A549 treated with Mapracorat at 1 μM for 4 hours (cell line): ENCODE measurements at places on chromosomes 4 and X. TPM values are rescaled to one million over a fixed set of nuclear protein-coding genes. Genes with fewer than 3 reads are reported as not detected.

Gene EMD
- 137 to 168 TPM (median 157 TPM) in 5 replicates for total RNA-seq

Gene GABRE
- total RNA-seq: 14.5 to 24.5 TPM (median 18.1 TPM) in 5 replicates

Gene TRAPPC11
- total RNA-seq: 8.6 to 10.9 TPM (median 9.9 TPM) in 5 replicates

Gene IL21
- not detected in 5 replicates for total RNA-seq

Gene CHST7
- total RNA-seq: 22.0 to 42.6 TPM (median 36.9 TPM) in 5 replicates

Gene NAAA
- total RNA-seq: 20.7 to 24.3 TPM (median 22.5 TPM) in 5 replicates

Gene ARAP2
- 0.26 to 1.0 TPM (median 0.43 TPM) in 5 replicates for total RNA-seq

Gene HTT
- 11.4 to 12.6 TPM (median 12.5 TPM) in 5 replicates for total RNA-seq

Gene TEX11
- total RNA-seq: not detected in 5 replicates

Gene ADGRL3
- 0.02 to 0.10 TPM (median 0.03 TPM) in 5 replicates for total RNA-seq

Gene PLXNB3
- 2.1 to 4.7 TPM (median 3.3 TPM) in 5 replicates for total RNA-seq

Gene GUCY1B1
- total RNA-seq: 0.07 to 0.36 TPM (median 0.21 TPM) in 5 replicates

Gene CPLX1
- 0.28 to 0.79 TPM (median 0.64 TPM) in 5 replicates for total RNA-seq

Gene TIGD4
- total RNA-seq: 0.15 to 0.23 TPM (median 0.20 TPM) in 4 of 5 replicates, not detected in the other

Gene TSPAN6
- total RNA-seq: 36.9 to 43.3 TPM (median 38.8 TPM) in 5 replicates

Gene ZBED1
- total RNA-seq: 28.9 to 35.8 TPM (median 33.5 TPM) in 5 replicates

Gene SPATA4
- 0.12 to 0.31 TPM (median 0.27 TPM) in 5 replicates for total RNA-seq

Gene FAM184B
- total RNA-seq: 0.02 to 0.08 TPM (median 0.05 TPM) in 4 of 5 replicates, not detected in the other

Gene TASL
- total RNA-seq: not detected in 5 replicates

Gene NAA10
- 201 to 244 TPM (median 219 TPM) in 5 replicates for total RNA-seq

Gene ADRA2C
- 6.1 to 12.2 TPM (median 11.8 TPM) in 5 replicates for total RNA-seq

Gene ANK2
- total RNA-seq: 0.69 to 1.3 TPM (median 0.93 TPM) in 5 replicates

Gene APELA
- total RNA-seq: not detected in 5 replicates

Gene SYNPO2
- total RNA-seq: 0.72 to 1.0 TPM (median 0.92 TPM) in 5 replicates

Gene PASD1
- not detected in 5 replicates for total RNA-seq

Gene CFAP299
- not detected in 5 replicates for total RNA-seq

Gene ATRX
- 14.4 to 20.9 TPM (median 18.5 TPM) in 5 replicates for total RNA-seq

Gene FRMD7
- total RNA-seq: not detected in 5 replicates

Gene EGFL6
- not detected in 5 replicates for total RNA-seq

Gene ARFIP1
- 12.0 to 15.4 TPM (median 15.0 TPM) in 5 replicates for total RNA-seq

Gene VEGFC
- 9.7 to 12.2 TPM (median 10.5 TPM) in 5 replicates for total RNA-seq

Gene TRIM2
- 0.45 to 0.90 TPM (median 0.71 TPM) in 5 replicates for total RNA-seq

Gene DUSP21
- total RNA-seq: not detected in 5 replicates

Gene HERC6
- total RNA-seq: 3.0 to 4.0 TPM (median 3.5 TPM) in 5 replicates

Gene GRIA3
- not detected in 5 replicates for total RNA-seq

Gene ANKRD50
- total RNA-seq: 3.8 to 5.8 TPM (median 5.2 TPM) in 5 replicates

Gene ABRAXAS1
- 4.8 to 6.6 TPM (median 6.3 TPM) in 5 replicates for total RNA-seq

Gene GAGE1
- total RNA-seq: not detected in 5 replicates

Gene GPR173
- total RNA-seq: 0.03 TPM in 1 of 5 replicates, not detected in the others

Gene UBE2K
- 71.6 to 82.6 TPM (median 76.4 TPM) in 5 replicates for total RNA-seq

Gene RIBC1
- 0.53 to 1.0 TPM (median 0.76 TPM) in 5 replicates for total RNA-seq
